Activated CD8-positive, alpha-beta memory T cell treated with anti-CD3 and anti-CD28 coated beads for 4 hours (primary cell): ENCODE measurements at places on chromosomes 2 and 18.

DNA sequence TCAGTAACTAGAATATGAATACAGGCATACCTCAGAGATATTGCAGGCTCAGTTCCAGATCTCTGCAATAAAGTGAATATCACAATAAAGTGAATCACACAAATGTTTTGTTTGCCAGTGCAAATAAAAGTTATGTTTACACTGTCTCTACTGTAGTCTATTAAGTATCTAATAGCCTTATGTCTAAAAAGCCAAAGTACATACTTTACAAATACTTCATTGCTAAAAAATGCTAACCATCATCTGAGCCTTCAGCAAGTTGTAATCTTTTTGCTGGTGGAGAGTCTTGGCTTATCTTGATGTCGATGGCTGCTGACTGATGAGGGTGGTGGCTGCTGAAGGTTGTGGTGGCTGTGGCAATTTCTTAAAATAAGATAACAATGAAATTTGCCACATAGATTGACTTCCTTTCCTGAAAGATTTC is 159.4 kb downstream of the MYO1B start:
- no peak for DNase-seq

DNA sequence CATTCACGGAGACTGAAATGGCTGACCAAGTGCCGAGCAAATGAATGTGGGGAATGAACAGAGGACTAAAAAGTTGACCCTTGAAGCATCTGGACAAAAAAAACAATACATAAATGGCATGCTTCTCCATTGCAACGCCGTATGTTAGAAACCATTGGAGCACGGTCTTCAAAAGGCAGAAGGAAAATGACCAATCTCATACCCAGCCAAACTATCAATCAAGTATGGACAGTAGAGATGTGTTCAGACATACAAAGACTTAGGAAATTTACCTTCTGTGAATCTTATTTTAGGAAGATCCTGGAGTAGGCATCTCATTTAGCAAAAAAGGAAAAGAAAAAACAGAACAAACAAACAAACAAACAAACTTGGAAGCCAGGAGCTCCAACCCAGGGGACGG is 44.5 kb downstream of the HS6ST1 start:
- no peak for DNase-seq

GRCh38 chr2:1967242-1968208 is 223.2 kb upstream of the PXDN start:
- DNase-seq = no peak

GRCh38 chr2:190835303-190835930 is 45.2 kb upstream of the GLS start:
- no peak for DNase-seq

- no peak for DNase-seq
Observed at GRCh38 chr2:5730386-5730785, 38.2 kb downstream of the SOX11 start.

DNA sequence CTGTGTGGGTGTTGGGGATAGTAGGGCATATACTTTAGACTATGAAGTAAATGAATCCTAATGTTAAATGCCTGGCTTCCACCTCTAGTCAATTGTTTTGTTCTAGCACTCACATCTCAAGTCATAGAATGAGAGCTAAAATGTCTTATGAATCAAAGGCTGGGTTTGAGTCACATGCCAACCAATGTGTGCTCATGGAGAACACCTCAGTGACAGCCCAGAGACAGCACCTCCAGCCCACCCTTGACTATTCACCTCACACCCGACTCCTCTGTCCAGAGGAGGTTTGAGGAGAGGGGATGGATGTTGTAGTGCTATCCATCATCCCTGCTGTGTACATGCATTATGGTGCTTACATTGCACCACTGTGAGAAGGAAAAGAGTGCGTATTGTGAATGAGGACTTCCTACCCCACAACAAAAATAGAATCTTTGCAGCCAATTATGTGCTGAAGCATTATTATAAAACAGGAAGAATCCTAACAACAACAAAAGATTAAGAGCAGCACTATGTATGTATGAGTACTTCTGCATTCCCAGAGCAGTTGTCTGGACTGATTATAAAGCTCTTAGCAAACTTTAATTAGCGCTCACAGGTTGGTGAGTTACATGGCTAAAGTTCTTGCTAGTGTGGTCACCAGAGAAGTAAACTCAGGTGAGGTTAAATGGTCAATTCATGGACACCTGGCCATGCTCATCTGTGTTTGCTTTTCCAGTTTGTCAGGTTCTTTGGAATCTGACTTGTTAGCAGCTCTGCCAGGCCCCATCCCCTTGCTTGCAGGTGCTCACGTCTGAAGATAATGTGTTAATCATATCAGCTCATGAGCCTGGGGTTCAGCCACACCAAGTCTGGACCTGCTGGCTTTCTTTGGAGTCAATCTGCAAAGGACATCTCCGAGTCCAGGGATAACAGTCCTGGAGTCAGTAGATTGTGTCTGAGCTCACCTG is 55.3 kb upstream of the NABP1 start:
- DNase-seq = no peak

GRCh38 chr2:160207804-160208654 is 8.0 kb upstream of the ITGB6 start:
- no peak for DNase-seq

DNA sequence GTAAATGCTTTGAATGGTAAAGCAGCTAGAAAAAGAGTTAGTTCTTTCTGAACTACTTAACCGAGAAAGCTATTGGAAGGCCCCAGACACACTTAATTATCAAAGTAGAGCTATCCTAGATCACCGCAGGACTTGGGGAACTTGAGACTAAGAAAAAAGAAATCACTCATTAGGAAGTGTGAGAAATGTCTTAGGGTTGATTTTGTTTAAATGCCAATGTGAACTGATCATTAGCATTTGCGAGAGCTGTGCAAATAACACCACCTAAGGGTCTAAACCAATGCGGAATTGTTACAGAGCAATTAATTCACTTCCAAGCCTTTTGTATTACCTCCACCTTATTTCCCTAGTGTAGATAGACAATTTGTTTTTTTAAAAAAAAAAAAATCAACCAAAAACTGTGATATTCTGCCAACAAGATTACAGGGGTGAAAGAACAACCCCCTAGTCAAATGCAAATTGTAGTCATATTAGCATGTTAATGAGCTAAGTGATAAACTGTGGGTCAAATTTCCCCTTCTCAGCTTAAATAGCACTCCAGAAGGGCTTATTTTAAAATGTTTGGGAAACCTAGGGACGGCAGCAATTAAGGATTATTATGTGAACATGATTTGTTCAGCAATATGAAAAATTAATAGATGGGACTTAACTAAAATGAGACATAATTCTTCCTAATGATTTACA is 246.2 kb upstream of the STON1 start:
- no peak for DNase-seq

- no peak for DNase-seq
Observed at GRCh38 chr2:88074854-88075292, 7.2 kb downstream of the SMYD1 start.

GRCh38 chr2:62304429-62305417 is 108.8 kb downstream of the B3GNT2 start:
- no peak for DNase-seq

DNA sequence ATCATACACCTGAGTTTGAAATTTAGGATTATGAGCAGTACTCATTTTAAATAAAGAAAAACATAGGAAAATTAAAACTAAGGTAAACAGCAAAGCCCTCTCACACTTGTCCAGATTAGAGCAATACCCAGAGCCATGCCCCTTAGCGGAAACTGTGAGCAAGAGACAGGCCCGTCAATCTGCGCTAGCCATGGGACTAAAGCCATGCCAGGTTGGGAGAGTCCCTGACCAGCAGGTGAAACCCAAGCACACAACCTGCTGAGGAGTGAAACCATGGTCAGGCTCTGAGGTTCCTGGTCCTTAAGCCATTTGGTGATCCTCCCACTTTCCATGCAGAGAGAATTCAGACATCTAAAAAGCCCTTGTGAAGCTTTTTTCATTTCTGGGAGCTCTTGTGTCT is 494.3 kb downstream of the STK39 start:
- DNase-seq = no peak

- DNase-seq = no peak
Observed at GRCh38 chr2:133500917-133501316, 67.3 kb downstream of the NCKAP5 start.

- no peak for DNase-seq
Observed at GRCh38 chr2:119710281-119710680, 31.3 kb downstream of the TMEM177 start.

DNA sequence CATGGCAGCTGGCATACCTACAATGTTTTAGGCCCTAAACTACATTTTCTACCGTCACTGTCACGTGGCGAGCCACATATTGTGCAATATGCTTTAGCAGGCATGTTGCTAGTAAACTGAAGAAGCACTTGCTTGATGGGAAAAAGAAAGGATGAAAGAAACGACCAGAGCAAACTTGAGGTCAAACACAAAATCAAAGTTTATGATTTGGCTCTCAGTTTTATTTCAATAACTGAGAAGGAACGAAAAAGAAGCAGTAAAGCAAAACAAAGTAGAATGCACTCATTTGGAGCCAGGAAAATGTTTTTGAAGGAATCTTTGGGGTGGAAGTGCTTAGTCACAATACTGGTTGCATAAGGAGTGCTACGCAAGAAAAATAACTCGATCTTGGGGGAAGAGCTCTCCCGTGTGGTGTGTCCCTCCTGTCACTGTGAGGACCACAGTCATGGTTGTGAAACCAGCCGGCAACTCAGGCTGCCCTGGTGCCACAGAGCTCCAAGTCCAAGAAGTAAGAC is 349.8 kb downstream of the RBM43 start:
- DNase-seq = no peak

- no peak for DNase-seq
Observed at GRCh38 chr2:150625741-150626140, 138.3 kb upstream of the RND3 start.

GRCh38 chr2:224195925-224196571 is 157.0 kb upstream of the SERPINE2 start:
- DNase-seq = no peak

GRCh38 chr2:45153121-45153520 is 143.9 kb upstream of the SIX2 start:
- no peak for DNase-seq

GRCh38 chr2:239261356-239261755 is 139.5 kb downstream of the HDAC4 start:
- DNase-seq = no peak

- no peak for DNase-seq
Observed at GRCh38 chr2:46072101-46072820, 224.9 kb upstream of the EPAS1 start.

DNA sequence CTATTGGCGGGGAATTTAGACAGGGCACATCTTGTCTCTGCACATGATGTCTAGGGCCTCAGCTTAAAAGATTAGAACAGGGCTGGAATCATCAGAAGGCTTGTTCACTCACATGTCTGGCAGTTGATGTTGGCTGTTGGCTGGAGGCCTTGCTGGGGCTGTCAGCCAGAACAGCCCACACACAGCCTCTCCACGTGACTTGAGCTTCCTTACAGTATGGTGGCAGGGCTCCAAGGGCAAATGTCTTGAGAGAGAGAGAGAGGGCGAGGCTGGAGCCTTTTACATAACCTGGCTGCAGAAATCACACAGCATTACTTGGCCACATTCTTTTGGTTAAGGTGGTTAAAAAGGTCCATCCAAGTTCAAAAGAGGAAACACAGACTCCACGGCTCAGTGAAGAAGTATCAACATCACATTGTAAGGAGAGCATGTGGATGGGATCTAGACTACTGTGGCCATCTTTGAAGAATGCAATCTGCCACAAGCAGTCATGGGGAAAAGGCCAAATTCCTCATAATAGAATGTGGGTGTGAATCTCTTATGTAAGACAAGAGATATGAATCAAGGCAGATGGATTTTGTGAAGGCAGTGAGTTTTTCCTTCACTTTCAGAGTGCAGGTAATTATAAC is 30.4 kb downstream of the SRSF7 start:
- DNase-seq = no peak

DNA sequence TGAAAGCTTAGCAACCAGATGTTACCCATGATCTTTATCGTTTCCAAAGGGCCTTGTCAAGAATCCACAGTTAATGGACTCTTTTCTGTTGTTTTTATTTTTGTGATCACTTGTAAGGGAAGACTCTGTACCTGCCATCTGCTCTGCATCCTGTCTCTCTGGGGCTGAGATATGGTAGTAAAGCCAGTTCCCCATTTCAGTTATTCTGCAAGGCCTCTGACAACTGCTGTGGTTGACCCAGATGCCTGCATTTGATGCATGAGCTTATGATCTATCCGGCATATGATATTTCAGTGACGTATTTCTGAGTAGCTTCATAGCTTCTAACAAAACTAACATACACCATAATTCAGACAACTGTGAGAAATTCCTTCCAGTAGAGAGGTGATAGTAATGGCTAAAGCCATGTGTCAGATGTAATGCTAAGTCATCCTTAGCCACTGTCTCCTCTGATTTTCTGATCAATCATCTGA is 105.1 kb downstream of the TPO start:
- DNase-seq = no peak
